Left renal cortex interstitium (tissue), 4 donors: ENCODE measurements at places on chromosomes 2 and 18. TPM values are rescaled to one million over a fixed set of nuclear protein-coding genes. Genes with fewer than 3 reads are reported as not detected.

DNA sequence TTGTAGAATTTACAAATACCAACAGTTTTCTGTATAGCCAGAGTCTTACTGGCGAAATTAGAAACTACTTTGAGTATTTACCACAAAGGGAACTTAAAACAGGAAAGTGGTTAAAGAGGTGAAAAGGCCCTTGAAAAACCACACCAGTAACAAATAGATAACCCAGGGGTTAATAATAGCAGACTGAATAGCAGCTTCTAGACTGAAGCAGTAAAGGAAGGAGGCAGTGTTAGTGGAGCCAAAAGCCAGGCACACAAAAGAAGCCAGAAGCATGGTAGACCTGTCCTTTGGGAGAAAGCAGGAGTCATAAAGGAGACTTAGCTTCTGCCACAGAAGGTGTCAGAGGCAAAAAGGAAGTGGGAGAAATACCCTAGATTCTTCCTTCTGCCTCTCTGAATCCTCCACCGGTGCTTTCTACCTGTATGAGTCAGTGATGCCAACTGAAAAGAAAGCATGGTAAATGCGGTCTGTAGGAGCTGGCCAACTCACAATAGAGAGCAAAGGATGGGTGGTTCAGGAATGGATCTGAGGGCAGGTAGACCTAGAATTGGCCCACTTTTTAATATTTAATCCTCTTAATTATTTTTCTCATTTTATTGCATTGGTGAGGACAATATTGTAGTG is 97.3 kb downstream of the ARL6IP6 start:
- no peak for DNase-seq

DNA sequence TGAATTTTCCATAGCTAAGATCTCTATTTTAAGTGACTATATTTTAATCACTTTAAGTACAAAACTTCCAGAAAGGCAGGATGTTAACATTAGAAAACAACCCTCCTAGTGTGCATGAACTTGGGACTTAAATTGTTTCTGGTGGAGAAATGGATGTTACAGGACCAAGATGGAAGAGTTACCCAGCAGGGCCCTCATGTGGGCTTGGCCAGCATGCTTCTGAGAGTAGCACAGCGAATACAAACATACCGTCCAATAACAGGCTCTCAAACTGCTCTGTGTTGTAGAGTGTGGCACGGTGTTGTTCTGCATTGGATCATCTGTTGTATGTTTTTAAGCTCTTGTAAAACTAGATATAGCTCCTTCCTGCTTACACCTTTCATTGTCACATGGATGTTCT is 346.1 kb upstream of the SMIM21 start:
- peak; percentile 2 for DNase-seq

- DNase-seq: no peak
Observed at GRCh38 chr2:149098701-149099100, 60.2 kb downstream of the LYPD6B start.

DNA sequence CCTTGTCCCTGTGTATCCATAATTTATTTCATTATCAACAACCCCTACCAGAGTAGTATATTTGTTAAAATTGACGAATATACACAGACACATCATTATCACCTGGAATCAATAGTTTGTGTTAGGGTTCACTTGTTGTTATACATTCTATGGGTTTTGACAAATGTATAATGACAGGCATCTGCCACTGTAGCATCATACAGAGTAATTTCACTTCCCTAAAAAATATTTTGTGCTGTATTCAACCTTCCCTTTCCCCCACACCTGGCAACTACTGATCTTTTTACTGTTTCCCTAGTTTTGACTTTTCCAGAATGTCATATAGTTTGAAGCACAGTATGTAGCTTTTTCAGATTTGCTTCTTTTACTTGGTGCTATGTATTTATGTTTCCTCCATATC is 132.0 kb downstream of the ZNF804A start:
- no peak for DNase-seq

DNA sequence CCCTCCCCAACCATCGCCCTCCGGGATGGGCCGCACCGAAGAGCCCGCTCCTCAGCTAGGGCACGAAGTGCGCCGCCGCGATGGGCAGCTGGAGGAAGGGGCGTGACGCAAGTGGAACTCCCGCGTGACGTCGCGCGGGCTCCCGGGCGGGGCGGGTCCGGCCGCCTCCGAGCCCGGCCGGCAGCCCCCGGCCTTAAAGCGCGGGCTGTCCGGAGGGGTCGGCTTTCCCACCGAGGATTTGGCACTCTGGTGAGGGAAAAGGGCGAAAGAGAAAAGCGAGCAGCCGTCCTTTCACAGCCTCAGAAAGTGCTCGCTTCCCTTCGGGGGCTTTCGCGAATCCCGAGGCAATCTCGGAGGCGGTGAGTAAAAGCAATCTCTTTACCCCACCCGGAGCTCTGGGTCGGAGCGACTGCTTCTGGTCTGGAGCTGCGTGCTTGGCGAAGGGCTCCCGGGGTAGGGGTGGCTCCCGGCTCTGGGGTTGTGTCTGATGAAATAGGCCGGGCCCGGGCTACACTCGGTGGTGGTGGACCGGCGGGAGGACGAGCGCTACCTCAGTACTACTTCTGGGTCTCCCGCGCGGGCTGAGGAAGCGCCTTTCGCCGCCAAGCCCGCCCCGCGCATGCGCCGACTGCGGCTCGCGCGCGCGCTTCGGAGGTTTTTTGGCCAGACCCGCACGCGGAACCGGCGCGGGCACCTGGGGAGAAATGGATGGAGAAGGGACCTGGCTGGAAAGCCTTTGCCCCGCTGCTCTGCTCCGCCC is at the start of gene RBBP8:
TSS of gene RBBP8 (plus strand) at position 123 of the 760 bp plus-strand sequence. CDS start 3,524 bp downstream, outside the sequence.
- peak; percentile 83 for DNase-seq

DNA sequence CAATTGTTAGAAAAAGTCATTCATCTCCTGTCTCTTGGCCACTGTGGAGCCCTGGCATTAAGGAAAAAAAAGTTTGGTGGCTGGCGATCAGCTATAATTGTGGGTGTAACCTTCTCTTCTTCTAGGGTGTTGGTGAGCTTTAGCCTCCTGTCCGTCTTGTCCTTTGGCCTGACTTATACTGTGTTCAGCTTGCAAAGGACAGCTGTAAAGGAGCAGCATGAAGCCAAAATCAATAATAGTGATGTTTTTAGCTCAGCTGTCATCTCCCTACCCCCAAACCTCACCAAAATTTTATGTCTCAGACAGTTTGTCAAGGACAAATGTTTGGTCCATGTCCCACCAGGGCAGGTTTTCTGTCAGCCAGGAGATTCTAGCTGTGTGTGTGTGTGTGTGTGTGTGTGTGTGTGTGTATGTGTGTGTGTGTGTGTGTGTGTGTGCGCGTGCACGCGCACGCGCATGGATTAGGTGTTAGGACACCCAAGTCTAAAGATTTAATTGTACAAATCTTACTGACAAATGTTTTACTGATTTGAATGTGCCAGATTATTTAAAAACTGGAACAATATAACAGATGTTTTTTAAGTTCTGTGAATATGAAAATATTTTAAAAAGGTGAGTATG is 109.2 kb downstream of the PTPRM start:
- no peak for DNase-seq

DNA sequence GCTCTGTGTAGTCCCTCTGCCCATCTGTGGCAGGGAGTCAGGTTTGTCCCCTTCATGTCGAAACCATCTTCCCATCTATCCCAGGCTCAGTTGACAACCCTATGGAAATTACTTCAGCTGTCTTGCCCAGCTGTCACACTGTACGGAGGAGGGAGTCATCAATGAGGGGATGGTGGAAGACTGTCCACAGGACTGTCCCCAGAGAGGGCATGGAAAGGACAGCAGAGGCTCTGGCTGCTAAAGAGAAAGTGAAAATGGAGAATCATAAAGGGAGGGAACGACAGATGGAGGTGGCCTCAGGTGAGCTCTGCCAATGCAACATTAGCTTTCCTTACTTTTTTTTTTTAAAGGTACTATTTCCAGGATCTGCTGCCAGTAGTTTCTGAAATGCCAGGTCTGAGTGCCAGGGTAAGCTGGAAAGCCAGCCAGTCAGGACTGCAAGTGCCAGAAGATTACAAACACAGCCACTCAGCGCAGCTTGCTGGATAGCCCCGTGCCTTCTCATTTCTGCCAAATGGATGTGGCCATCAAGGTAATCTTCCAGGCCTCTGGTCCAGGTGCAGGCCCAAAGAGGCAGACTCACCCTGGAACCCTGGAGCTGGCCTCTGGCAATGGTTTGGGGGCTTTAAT is 192.8 kb downstream of the AGPS start:
- no peak for DNase-seq

- DNase-seq: no peak
Observed at GRCh38 chr18:1619507-1619906, 714.8 kb downstream of the ADCYAP1 start.

GRCh38 chr2:132953771-132954170 is 283.8 kb upstream of the LYPD1 start:
- no peak for DNase-seq

GRCh38 chr2:64225491-64225890 is 81.3 kb upstream of the PELI1 start:
- no peak for DNase-seq

- DNase-seq: no peak
Observed at GRCh38 chr2:202610380-202610779, 24.4 kb upstream of the FAM117B start.

DNA sequence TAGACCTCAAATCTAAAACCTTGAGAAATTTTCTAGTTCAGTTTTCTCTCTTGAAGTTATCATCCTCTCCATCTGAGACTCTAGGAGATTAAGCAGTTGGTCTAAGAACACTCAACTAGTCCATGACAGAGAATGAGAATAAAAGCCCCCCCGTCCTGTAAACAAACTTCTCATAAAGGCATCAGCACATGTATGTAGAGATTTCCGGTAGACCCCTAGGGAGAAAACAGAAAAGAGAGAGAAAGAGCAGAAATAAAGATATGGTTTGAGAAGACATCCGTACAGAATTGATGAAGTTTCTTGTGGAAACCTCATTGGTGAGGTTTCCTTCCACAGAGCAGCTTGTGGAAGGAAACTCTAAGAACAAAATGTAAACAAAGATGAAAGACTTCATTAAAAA is 3.2 kb upstream of the GPR155 start:
- DNase-seq: no peak

DNA sequence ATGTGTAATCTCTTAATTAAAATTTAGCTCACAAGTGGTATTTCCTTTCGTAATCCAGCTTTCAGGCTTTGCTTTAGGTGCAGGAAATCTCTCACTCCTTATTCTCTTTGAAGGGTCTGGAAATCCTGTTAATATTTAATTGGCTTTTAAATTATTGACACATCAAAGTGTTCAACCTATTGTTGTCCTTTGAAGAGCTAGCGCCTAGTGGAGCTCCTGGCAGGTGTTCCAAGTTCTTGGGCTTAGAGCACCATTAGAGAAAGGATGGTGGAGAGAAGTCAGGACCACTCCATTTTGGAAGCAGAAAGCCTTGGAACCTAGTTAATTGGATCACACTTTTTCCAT is 92.4 kb downstream of the CABLES1 start:
- DNase-seq: no peak

- DNase-seq: no peak
Observed at GRCh38 chr2:26974352-26974751, 3.9 kb downstream of the MAPRE3 start.

GRCh38 chr2:76283350-76283749 is 572.6 kb upstream of the GCFC2 start:
- DNase-seq: no peak

DNA sequence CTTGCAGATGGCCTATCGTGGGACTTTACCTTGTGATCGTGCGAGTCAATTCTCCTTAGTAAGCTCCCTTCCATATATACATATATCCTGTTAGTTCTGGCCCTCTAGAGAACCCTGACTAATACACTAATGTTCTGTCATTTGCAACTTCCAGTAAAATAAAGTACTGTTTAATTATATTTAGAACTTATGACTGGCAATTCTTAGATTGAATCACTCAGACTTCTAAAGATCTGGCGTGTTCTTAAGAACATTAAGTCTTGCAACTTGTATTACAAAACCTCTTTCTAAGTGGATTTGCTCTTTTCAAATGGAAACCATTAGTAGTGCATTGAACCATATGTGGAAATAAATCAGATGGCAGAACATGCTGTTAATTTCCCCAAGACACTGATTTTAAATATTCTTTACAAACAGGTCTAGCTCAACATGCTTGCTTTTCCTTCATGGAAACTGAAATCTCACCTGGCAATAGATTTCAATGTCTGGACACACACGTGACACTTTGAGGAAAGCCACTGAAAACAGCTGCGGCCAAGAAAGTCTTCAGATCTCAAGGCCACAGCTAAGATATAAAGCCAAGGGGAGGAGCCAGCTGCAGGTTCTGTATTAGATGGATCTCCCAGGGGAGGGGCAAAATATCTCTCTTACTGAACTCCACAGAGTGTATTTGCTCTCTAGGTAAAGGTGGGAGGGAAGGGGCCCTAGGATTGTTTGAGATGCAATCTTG is 50.6 kb downstream of the PMAIP1 start:
- no peak for DNase-seq

DNA sequence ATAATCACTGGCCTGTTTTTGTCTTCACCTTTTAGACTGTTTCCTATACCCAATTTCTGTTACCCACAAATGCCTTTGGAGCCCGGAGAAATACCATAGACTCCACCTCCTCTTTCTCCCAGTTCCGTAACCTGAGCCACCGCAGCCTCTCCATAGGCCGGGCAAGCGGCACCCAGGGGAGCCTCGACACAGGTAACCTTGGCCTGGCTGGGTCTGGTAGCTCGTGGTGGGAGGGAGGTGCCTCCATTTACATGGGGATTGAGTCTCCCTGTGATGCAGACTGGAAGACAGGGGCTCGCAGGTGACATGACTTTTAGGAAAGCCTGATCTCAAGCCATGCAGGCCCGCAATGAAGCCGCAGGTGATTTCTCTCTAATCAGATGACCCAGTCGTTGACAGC is 100.6 kb downstream of the CABLES1 start:
- no peak for DNase-seq

- no peak for DNase-seq
Observed at GRCh38 chr2:228602288-228602687, 420.8 kb upstream of the SPHKAP start.

The ABCG8 gene
- polyA plus RNA-seq: 1.0 TPM

The INHBB gene
- polyA plus RNA-seq: 0.09 TPM

The C2orf15 gene
- polyA plus RNA-seq: 9.1 TPM

The MAP3K19 gene
- 0.47 TPM for polyA plus RNA-seq

The ARHGAP15 gene
- 3.1 TPM for polyA plus RNA-seq

The ALK gene
- polyA plus RNA-seq: 0.24 TPM

The ANKRD29 gene
- 0.99 TPM for polyA plus RNA-seq

The EFHD1 gene
- polyA plus RNA-seq: 90.4 TPM

The POLE4 gene
- 45.1 TPM for polyA plus RNA-seq

The CDCA7 gene
- 33.8 TPM for polyA plus RNA-seq

The IL36RN gene
- polyA plus RNA-seq: not detected

The UGT1A4 gene
- not detected for polyA plus RNA-seq

The CCDC138 gene
- 14.9 TPM for polyA plus RNA-seq

The SLC9A4 gene
- polyA plus RNA-seq: 6.8 TPM

The MYO7B gene
- polyA plus RNA-seq: 14.2 TPM
